ENCODE measurements at places on chromosomes 4 and X.

- no peak for DNase-seq
Observed at GRCh38 chr4:144861471-144861870, 215.5 kb downstream of the HHIP start.

GRCh38 chrX:108198420-108198819 lies 106.8 kb downstream of the ATG4A start:
- DNase-seq = no peak

DNA sequence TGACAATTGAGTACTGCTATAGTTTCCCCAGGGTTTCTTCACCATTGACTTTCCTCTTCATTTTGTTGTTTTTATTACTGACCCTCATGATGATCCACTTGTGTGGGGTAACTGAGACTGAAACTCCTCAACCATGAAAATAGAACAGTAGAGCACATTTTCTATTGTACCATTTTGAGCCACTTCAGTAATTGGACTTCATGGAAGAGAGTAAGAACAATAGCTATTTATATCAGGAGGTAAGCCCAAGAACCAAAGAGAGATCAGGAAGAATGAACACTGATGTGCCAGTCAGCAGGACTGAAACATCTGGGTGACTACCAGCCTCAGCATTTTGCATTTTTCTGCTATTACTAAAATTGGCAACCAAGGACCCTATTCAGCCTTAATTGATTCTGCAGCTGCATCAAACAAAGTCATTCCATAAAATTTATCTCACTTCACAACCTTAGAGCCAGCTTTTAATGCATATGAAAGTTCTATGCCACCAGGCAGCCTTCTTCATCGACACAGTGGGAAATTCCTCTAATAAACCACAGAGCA lies 151.4 kb downstream of the BANK1 start:
- DNase-seq = no peak

DNA sequence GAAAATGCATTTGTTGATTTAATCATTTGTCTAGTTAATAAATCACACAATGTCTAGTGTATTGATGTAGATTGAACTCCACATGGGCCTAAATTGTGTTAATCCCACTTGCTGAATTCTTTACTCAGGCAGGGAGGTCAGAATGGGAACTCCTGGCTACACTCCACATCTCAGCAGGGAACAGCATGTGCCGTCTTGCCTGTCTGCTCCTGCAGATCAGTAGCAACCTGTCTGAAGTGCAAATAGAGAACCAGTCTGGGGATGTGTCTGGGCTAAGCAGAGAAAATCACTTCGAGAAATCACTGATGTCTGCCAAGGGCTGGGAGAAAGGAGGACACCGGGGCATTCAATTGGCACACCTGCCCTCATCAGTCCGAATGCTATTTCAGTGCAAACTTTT lies 16.5 kb upstream of the MXRA5 start:
- DNase-seq = no peak

DNA sequence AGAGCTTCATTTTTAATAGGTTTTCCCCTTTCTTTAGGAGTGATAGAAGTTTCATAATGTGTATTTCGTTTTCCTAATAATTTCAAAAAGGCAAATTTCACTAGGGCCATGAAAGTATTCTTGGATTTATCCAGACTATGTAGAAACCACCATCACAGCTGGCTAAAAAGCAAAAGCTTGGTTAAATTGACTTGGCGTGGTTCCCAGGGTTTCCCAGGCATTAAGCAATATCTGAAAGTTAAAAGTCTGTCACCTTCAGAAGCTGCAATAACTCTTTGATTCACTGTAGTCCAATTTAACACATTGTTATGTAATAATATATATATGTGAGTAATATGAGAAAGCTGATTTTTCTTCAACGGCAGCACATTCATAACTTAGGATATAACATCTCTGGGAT lies 38.3 kb downstream of the NDNF start:
- DNase-seq = no peak

GRCh38 chr4:154084864-154085263 lies 296.0 kb upstream of the SFRP2 start:
- DNase-seq = no peak

DNA sequence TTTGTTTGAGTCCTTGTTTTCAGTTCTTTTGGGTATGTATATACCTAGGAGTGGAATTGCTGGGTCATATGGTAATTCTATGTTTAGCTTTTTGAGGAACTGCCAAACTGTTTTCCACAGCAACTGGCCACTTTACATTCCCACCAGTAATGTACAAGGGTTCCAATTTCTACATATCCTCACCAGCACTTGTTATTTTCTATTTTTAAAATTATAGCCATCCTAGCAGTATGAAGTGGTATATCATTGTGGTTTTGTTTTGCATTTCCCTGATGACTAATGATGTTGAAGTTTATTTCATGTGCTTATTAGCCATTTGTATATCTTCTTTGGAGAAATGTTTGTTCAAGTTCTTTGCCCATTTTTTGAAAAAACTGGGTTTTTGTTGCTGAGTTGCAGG lies 39.6 kb downstream of the TMEM164 start:
- no peak for DNase-seq

- no peak for DNase-seq
Observed at GRCh38 chrX:11431786-11432185, 138.6 kb downstream of the AMELX start.

DNA sequence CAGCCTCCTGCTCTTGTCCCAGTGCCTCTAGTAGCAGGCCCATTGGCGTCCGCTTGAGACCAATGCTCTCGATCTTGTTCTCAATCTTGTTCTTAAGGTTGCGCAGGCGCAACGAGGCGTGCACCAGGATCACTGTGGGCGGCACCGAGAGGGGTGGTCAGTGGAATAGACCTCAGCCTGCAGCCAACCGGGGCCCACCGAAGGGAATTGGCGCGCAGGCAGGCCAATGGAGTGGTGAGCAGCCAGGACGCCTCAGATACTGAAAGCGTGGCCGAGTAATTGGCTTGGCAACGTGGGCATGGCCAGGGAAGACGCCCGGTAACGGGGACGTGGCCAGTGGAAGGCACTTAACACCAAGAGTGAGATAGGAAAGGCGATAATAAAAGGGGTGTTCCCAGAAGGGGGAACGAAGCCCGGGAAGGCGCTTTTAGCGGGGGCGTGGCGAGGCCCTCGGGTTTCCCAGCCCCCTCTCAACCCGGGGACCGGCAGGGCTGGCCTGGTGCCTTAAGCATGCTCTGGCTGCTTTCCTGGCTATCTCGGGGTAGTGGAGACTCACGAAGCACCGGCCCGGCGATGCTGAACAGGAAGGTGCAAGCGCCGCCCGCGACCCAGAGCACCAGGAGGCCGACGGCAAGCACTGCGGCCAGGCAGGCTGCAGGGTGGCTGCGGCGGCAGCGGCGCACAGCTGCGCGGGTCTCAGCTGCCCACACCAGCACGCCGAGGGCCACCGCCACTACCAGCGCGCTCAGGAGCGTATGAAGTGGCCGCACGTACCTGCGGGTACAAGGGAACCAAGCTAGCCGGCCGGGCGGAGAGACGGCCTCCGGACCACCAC lies 1.7 kb downstream of the PRAF2 start:
- no peak for DNase-seq

Data from stimulated activated CD4-positive, alpha-beta T cell treated with anti-CD3 and anti-CD28 coated beads, Interleukin-1b, Interleukin-23, amount 100 ng/mL, for 24 hours (primary cell).